ENCODE measurements at places on chromosomes 5 and 9. TPM values are rescaled to one million over a fixed set of nuclear protein-coding genes. Genes with fewer than 3 reads are reported as not detected.

GRCh38 chr5:150794927-150795326 is 16.4 kb downstream of the SMIM3 start:
- no peak for DNase-seq

LCN15 gene
- total RNA-seq: not detected

- DNase-seq: no peak
Observed at GRCh38 chr9:114522847-114523246, 17.6 kb upstream of the WHRN start.

PCDHB15 gene
- 6.6 TPM for total RNA-seq

DNA sequence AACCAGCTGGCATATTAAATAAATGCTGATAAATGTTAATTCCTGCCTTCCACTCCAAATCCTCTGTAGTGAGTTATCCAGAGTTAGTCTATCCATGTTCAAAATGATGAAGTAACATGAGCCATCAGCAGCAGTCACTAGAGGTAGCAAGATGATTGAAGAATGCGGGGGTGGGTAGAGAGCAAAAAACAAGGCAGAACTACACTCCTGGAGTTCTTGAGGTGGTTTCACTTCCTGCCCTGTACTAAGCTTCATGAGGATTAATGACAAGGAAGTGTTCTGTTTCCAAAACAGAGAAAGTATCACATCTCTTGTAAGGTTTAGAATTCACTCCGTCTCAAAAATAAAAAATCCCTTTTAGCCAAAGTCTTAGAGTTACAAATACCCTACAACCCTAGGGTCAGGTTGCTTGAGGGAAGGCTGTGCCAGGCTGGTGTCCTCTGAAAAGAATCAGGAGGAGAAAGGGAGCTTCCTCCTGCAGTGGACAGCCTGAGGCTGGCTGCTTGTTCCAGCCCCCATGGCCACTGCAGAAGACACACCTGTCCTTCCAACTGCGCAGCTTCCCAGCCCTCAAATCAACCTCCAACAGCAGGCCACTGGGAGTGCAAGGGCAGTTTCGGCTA is 180.2 kb downstream of the DENND1A start:
- DNase-seq: peak; percentile 40

DNA sequence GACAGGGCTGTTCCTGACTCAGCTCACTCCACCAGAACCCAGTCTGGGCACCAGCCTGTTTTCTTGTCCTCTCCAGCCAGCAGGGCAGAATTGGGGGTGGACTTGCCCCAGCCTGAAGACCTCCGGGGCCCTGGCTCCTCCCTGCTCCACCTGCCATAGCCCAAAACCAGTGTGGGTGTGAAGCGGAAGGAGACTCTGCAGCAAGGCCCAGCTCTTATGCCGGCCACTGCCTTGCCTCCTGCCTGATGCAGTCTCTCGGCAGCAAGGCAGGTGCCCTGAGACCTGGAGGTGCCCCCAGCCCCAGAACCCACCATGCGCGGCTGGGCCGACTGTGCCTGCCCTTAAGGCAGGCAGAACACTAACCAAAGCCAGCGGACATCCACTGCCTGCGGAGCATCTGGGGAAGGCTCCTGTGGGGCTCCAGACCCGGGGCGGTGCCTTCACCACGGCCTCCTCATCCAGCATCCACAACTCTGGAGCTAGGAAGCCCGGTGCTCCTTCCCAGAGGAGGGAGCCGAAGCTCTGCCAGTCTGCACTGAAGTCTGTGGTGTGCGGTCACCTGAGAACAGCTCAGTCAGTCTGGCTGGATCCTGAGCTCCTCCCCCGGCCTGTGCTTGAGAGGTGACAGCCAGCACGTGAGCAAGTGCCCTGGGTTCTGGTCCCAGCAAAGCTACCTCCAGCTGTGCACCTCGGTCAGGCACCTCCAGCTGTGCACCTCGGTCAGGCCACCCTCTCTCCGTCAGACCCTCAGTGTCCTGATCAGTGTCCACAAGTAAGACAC is 116.7 kb downstream of the ADAMTS2 start:
- DNase-seq: no peak

- no peak for DNase-seq
Observed at GRCh38 chr9:134882204-134882785, 1.7 kb downstream of the FCN2 start.

GRCh38 chr5:153774686-153775085 is 264.0 kb downstream of the FAM114A2 start:
- no peak for DNase-seq

GRCh38 chr9:694403-695154 is 146.9 kb upstream of the DMRT1 start:
- peak; percentile 46 for DNase-seq

- no peak for DNase-seq
Observed at GRCh38 chr5:122469384-122469919, 157.4 kb downstream of the SNCAIP start.

DNA sequence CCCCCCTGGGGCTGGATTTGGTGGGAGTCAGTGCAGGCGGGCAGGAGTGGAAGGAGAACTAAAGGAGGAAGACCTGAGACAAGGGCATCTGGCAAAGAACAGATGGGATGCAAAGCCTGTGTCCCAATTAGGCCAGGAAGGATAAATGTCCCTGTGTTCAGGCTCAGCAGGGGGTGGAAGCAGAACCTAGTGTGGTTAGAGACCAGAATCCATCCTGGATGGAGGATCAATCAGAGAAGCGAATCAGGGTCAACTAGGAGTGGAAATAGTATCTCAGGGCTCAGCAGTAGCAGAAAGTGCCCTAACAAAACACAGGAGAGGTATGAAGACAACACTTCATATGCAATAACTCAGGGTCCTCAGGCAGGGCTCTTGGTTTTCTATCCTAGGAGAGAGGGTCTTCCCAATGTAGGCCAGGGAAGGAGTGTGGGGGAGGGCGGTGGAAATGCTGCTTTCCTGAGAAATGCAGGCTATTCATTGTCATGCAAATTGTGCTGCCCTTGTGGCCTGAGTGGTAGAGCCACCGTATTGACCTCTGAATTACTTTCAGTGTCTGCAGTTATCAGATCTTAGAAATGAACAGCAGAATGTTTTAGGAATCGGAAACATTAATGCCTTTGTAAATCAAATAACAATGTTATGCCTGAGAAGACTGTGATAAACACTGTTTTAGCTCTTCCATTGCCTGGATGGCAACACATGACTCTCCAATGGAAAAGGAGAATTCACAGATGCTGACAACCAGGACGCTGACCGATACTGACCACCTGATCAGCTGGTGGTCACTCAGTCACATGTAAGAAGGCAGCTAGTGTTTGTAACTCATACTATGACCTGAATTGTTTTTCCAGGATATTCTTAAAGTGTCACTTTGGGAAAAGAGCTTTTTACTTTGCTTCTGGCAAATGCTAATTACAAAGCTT is 323.6 kb downstream of the SEMA5A start:
- no peak for DNase-seq

DNA sequence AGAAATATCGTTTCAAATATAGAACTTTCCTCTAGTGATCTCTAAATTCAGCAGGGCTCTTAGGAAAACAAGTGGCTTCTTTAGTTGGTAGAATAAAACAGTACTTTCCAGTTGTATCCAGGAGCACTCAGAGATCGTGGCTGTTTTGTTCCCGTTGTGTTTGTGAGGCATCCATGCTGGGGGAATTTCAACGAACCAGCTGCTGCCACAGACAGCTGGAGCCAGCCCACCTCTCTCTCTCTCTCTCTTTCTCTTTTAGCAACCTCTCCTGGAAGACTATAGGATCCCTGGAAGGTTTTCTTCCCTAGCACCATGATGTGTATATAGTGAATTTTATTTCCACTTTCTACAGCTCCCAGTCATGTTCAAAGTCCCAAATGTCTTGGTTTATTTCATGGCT is 1116.0 kb upstream of the SEMA6A start:
- peak; percentile 3 for DNase-seq

DNA sequence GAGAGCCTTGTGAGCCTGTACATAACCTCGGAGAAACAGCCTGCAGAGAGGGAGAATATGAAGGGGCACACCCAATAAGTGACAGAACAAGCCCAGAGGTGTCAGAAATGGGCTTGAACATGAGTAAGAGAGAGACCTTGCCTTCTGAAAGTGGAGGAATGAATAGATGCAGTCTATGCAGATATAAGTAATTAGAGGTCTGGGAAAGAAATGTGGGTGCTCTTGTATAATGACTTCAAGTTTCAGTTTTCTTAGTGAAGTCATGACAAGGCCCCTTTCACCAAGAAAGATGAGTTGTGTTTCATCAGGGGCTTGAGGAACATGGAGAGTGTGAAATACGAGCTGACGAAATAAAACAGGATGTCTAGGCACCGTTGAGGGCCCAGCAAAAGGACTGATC is 15.1 kb downstream of the GRAMD2B start:
- no peak for DNase-seq

SPEF2 gene
- total RNA-seq: 25.4 TPM

DNA sequence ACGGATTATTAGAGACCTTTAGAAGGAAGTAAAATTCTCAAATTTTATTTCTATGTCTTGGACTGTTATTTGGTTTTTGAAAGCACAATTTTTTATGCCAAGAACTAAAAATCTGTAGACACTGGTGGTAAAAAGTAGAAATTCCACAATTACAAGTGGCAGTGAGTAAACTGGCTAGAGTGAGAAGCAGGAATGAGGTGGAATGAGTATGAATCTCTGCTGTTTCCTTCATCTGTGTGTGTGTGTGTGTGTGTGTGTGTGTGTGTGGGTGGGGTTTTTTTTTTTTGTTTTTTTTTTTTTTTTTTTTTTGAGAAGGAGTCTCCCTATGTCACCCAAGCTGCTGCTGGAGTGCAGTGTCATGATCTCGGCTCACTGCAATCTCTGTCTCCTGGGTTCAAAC is 94.2 kb downstream of the TLE4 start:
- DNase-seq: no peak

- no peak for DNase-seq
Observed at GRCh38 chr9:108389056-108389455, 466.7 kb downstream of the ACTL7B start.

PRUNE2 gene
- total RNA-seq: 119 TPM

DNA sequence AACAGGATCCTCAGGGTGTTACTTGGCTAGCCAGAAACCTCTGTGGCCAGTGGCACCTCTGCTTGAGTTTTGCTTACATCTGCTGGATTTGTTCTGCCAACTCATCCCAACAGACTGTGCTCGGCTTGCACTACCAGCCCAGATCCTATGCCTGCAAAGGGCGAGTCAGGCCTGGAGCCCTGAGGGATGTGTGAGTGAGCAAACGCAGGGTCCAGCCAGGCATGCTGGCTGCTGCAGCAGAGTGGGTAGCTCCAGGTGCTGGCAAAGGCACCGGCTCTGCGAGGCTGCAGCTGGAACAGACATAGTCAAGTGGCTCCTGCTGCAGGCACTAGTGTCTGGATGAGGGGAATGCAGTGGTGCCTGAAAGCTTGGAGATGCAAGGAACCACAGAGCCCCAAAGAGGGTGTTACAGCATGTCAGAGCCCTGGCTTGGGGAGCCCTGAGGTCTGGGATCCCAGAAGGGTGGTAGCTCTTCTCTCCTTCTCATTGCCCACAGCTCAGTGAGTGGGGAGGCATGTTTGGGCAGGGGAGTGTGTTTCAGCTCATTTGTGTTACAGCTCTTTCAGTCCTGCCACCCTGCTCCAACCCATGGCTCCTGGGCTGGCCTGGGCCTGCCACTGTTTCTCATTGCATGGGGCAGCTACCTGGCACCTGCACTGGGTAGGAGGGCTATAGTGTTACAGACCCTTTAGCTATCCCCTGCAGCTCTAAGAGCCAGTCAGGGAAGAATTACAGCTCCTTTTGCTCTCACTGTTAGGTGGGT is 332.6 kb downstream of the TAF11L14 start:
- no peak for DNase-seq

GRCh38 chr9:13555989-13556500 is 276.6 kb upstream of the MPDZ start:
- DNase-seq: no peak

- DNase-seq: peak; percentile 75
Observed at GRCh38 chr5:142922223-142922952, 152.2 kb downstream of the ARHGAP26 start.

- DNase-seq: no peak
Observed at GRCh38 chr9:131246618-131247017, 29.7 kb downstream of the FAM78A start.

- no peak for DNase-seq
Observed at GRCh38 chr9:128323212-128323730, 632 bp downstream of the COQ4 start.

GRCh38 chr9:127224178-127224882 is 40.2 kb upstream of the GARNL3 start:
- peak; percentile 95 for DNase-seq

PAM gene
- 322 TPM for total RNA-seq

DNA sequence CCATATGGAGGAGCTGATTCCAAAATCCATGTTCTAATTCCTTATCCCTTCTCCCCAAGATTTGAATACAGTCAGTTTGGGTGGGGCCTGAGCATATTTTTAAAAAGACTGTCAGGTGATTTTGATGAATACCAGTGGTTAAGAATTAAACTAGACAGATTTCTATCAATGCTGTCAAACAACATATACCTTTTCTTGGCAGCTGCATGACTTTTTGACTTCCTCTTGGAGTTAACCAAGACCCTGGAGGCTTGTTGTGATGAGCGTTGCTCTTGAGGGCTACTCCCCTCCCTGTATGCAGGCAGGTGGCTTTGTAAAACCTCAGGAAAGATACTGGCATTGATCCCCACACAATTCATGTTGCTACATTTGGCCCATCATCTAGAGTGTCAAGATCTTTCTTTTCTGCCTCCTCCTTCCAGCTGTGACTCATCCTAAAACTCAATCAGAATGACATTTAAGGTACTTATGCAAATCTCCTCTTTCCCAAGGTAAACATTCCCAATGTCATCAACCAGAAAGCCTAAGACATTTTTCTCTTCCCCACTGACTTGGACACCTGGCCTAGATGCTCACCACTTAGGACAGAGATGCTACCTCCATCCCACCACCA is 61.7 kb downstream of the PPP2R2B start:
- no peak for DNase-seq

- DNase-seq: peak; percentile 24
Observed at GRCh38 chr9:126146254-126147145, 180.1 kb upstream of the MVB12B start.

- peak; percentile 63 for DNase-seq
Observed at GRCh38 chr5:57171816-57172465, 1.9 kb upstream of the GPBP1 start.
